Lower lobe of right lung (tissue), 2 donors: ENCODE measurements at places on chromosomes 13 and 19.

DNA sequence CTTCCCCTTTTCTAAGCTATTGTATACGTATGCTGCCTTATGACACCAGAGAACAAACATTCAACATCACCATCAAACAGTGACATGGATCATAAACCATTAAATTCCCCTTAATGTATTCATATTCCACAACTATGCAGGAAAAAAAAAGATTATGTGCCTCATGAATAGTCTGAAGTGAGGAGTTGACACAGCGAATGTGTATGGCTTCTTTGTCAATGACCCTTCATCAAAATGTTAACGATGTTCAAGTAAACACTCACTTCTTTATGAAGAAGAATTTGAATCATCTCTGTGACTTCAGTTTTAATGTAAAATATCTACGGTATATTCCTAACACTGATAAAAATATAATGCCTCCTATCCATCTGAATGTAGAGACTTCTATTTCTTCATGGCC, 44.6 kb downstream of the SMAD9 start:
- no peak for DNase-seq

DNA sequence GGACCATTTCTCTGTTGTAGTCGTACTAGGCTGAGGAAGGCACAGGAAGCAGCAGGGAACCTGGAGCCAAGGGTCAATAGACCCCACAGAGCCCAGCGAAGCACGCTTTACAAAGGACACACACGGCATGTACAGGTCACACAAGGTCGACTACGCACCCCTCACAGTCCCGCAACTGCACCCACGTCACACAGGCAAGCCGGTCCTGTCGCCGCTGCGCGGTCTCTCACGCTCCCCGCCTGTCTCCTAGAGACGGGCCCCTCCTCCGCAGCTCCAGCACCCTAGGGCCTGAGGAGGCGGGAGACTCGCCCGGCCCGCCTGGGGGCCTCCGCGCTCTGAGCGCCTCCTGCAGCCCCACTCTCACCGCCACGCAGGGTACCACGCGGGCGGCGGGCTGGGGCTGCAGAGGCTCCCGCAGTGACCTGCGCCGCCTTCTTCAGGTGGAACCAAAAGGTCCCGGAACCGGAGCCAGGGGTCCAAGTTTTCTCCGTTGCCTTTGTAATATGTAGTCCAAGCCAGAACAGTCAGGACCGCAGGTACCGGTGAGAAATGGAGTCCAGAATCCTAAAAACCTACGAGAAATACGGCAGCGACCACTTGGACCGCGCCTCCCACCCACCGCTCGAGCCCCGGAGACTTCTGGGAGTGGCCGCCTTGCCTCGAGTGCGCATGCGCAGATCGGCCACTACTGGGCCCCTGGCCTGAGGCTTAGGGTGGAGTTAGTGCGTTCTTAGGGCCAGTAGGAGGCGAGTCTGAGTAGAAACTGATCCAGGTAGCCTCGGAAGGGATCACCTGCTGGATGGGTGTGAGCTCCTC, at the start of gene ZNF607:
Gene ZNF607 (minus strand): TSS at position 651 of the 816 bp plus-strand sequence. CDS start 8,143 bp downstream, outside the sequence.
- DNase-seq: peak; percentile 91

- DNase-seq: no peak
Measured at GRCh38 chr13:50286324-50286723, 271.1 kb downstream of the KCNRG start.

GRCh38 chr13:110499621-110500281, 61.8 kb downstream of the RAB20 start:
- no peak for DNase-seq

DNA sequence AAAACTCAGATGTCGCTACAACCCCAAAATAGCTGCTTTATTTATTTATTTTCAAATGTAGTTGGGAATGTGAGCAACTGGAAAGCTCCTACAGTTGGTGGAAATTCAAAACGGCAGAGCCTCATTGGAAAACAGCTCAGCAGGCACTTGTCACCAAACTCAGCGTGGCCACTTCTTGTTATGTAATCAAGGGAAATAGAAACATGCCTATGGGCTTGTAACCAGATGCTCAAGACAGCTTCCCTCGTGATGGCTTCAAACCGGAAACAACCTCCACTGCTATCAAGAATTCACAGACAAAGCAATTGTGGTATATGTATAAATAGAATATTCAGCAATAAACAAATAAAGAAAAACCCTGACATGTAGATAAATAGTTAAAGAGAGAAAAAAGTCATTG, 627.8 kb upstream of the SLC10A2 start:
- no peak for DNase-seq

DNA sequence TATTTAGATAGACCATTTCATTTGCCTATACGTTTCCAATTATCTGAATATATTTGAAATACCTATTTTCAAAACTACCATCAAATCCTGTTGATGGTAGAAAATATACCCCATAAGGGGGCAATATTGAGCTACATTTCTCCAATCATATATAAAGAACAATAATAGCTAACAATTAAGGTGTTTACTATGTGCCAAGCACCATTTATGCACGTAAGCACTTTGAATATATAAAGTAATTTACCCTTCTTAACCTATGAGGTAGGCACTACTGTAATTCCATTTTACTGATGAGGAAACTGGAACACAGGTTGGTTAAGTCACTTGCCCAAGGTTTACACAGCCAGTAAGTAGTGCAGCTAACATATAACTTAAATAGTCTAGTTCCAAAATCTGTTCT, 79.2 kb downstream of the UBL3 start:
- DNase-seq: no peak

DNA sequence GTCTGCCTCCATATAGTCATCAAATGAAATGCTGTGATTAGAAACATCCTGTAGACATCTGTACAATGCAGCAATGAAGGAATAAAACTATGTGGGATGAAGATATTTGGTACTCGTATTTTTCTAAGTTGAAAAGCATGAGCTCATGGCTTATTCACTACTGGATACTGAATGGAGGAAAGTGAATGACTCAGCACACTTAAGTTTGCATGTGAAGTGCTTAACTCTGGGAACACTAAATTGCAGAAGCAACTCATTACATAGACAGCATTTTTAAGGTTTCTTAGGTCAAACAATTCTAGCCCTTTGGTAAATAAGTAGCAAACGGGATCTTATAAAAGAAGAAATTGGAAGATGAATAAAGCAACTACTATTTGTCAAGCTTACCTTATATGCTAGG, 429.0 kb upstream of the MIR17HG start:
- DNase-seq: no peak

DNA sequence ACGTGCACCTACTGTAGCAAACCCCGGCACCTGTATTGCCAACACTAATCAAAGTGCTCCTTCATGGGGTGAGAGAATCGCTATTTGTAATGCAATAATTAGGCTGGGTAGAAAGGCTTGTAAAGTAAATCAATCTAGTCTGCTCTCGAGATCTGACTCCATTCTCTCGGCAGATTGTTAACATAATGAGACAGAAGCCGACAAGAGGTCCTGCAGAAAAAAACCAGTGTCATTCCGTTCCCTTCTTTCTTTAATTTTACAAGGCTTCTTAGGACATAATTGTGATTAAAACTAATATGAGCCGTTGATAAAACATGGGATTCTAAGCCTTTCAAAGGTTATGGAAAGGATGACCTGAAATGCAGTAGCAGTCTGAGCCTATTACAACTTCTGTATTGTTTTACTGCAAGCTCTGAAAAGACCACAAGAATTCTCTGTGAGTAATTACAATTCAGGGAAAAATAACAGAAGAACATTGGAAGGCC, 530.0 kb downstream of the PCDH9 start:
- DNase-seq: no peak

DNA sequence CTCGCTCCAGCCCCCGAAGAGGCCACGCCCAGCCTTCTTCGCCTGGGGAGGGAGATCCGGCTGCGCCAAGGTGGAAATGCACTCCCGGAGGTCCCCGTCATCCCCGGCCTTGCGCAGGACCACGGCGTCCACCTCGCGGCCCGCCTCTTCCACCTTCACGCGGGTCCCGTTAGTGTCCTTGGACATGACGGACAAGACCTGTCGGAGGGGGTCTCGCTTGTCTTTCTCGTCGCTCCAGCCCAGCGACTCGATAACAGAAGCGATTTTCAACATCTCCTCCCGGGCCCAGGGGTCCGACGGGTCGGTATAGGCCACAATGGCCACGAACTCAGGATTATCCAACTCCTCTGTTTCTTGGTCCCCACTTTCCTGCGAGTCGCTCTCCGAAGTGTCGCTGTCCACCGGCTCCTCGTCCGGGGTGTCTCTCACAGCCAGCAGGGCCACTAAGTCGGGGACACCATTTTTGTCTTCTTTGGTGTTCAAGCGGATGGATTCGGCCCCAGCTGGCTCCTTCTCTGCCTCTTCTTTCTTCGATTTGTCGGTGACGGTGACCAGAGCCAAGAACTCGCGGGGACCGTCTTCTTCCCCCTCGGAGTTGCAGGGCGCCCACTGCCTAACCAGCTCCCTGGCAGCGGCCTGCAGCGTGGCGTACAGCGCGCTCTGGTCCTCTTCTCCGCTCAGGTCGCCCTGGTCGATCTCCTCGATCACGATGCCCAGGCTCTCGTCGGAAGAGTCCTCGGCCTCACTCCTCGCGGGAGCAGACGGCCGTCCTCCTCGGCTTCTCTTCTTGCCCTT, 1.3 kb downstream of the PNMA8B start:
- DNase-seq: no peak

- DNase-seq: no peak
Measured at GRCh38 chr19:12137221-12137940, 2.8 kb downstream of the ZNF20 start.

- no peak for DNase-seq
Measured at GRCh38 chr19:1860821-1861598, 2.4 kb downstream of the KLF16 start.

DNA sequence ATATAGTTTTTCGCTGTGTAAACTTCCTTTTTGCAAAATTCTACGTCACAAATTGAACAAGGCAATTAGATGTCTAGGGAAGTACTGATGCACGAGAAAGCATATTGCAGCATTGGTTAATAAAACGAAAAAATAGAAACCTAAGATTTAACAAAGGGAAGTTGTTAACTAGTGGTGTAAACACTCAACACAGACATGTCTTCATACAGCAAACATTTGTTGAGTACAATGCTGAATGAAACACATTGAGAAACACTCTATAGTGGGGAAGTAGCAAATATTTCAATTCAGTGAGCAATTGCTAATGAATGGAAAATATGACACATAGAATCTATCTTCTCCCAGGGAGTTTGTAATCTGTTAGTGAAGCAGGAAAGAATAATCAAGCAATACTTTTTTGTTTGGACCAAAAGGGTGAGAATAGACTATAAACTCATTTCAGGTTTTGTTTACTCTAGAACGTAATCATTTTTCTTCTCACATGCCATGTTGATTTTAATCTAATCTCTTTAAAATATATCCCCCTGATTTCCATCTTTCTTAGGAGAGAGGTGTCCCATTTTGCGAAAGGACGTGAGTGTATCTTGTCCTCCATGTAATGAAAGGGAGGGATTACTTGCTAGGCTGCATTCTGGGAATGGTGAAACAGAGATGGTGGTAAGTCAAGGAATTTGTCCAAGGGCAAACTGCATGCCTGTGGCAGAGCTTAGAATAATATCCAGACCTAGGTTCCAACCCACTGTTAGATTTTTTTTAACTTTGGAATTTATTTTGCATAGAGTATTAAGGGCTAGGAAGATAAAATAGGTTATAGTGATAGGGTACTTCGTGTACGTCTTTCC, 1.7 kb upstream of the ANKRD10 start:
- no peak for DNase-seq

DNA sequence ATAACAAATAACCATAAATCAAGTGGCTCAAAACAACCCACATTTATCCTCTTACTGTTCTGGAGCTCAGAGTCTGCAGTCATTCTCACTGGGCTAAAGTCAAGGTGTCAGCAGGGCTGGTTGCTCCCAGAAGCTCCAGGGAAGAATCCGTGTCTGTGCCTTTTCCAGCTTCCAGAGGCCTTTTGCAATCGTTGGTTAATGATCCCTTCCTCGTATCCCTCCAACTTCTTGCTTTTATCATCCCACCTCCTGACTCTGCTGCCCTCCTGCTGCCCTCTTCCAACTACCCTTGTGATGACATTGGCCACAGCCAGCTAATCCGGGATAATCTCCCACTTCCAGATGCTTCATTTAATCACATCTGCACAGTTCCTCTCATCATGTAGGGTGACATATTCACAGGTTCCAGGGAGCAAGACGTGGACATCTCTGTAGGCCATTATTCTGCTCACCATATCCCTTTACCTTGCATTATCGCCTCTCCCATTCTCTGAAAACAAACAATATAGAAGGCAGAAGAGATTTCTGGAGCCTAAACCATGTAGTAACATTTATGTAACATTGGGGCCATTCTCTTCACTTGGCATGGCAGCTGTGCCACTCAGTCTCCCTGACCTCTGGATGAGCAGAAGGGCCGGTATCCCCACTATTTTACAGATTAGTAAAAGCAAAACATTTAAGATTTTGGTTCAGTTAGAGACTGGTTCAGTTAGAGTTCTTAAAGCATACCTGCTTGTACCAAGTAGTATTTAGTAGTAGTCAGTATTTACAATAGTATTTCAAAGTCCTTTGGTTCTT, 53.5 kb downstream of the RFC3 start:
- DNase-seq: no peak

DNA sequence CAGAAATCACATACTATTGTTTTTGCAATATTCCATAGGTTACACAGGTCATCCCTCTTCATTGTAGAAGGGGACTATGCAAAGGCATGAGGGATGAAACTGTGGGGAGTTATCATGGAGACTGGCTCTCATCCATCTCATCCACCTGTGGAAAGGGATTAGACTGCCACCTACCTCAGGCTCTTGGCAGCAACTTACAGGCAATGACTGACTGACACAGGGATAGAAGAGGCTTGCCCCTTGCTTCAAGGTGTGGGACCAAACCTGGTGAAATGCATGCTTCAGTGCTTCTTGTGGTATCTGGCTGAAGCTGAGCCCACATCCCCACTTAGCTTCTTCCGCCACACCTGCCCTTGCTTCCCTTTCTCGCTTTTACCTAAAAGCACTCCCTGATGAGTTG, 341.3 kb downstream of the GPC5 start:
- DNase-seq: no peak

DNA sequence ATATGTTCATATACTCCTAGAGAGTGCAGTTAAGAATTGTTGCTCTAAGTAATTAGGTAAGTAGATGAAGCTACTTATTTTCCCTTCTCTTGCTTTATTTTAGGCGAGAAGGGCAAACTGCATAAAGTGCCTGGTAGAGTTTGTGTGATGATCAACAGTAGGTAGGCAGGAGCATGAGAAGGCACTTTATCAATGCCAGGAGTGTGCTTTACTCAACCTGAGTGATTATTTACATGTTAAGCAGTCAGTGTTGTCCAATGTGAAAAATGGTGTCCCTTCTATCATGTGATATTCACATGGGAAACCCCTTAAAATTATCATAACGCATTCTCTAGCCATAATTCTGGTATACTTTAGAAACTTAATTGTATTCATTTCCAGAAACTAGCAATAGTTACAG, 294.0 kb downstream of the ITGBL1 start:
- no peak for DNase-seq

DNA sequence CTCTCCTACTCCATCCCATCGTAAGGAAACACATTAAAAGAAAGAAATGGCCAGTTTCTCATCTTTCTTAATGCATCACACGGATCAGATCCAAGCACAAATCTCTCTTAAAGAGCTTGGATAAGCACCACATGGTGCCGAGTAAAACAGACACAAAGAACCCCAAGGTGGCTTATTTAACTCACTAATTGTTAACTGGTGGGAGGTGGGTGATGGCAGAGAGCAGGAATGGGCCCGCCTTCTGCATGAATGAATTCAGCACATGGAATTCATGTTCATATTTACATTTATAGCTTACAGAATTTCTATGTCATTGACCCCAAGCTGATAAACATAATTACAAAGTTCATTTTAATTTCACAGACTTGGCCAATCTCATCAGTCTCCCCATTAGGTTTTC, 89.9 kb downstream of the MZT1 start:
- no peak for DNase-seq

- no peak for DNase-seq
Measured at GRCh38 chr19:3966051-3967017, 4.6 kb downstream of the DAPK3 start.

- DNase-seq: no peak
Measured at GRCh38 chr13:84025824-84026223, 143.6 kb upstream of the SLITRK1 start.
